ENCODE measurements at places on chromosomes 12 and 14.
A peak's percentile ranks its signal among the peaks of the same experiment; 100 is the strongest.

- peak; percentile 91 for DNase-seq
These were observed 24.3 kb upstream of the EMP1 start for GRCh38 chr12:13171921-13172859.

- no peak for DNase-seq
These were observed 332.5 kb downstream of the RGS6 start for GRCh38 chr14:72264716-72265115.

DNA sequence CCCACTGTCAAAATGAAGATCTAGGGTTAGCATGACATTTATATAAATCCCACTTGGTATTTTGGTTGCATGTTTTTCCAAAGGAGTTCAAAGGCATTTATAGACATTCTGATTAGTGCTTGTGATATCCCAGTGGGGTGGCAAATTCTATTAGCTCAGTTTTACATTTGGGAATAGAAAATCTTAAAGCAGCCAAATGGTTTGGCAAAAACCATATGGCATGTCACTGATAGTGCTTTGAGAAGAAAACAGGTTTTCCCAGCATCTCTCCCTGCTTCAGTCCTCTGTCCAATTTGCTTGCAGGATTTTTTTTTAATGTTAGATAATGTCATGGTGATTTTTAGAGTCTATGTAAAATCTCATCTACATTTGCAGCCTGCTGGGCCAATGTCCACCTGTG, 225.1 kb upstream of the DIO3 start:
- DNase-seq = no peak

- no peak for DNase-seq
These were observed 34.5 kb downstream of the TSPAN11 start for GRCh38 chr12:30961030-30961429.

GRCh38 chr12:123888989-123889388, 83.6 kb downstream of the CCDC92 start:
- no peak for DNase-seq

- peak; percentile 24 for DNase-seq
These were observed 4.2 kb downstream of the PPM1H start for GRCh38 chr12:62930546-62931425.

DNA sequence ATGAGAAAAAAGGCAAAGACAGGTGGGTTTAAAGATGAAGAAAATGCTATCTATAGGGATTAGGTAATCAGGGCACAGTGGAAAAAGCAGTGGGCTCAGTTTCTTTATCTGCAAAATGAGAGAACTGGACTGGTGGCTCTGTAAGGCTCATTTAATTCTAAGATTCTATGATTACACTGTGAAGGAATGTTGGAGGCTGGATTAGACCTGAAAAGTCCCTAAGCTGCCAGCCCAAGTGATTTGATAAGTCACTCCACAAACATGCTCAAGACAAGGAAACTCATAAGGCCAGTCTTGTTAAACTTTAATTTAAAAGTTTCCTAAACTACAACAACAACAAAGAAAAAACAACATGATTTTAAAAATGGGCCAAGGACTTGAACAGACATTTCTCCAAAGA, 75.1 kb downstream of the DCAF5 start:
- peak; percentile 90 for DNase-seq

DNA sequence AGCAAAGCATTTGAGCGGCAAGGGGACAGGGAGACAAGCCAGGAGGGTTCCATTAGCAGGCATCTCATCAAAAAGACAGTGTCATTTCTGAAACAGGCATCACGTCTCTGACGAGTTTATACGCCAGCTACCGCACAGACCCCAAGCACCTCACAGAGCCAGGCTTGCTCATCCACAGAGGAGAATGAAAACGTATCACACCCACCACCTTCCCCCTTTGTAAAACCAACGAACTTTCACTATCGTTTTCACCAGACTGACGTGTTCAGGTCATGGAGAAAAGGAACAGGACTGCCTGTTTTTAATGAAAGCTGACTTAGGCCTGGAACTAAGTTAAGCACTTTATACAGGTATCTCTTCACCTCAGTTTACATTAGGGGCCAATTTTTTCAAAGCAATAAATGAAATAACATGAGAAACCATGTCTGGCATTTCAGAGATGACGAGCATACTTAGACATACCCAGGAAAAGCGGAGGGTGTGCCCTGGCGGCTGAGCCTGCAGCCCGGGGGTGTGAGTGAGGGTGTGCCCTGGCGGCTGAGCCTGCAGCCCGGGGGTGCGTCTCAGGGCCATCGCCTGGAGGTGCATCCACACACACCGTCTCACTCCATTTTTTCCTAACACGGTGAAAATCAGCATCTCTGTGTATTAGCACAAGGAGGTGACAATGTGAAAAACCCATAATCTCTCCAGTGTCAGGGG, 41.9 kb downstream of the STX2 start:
- no peak for DNase-seq

GRCh38 chr12:131131808-131132117, 178.1 kb downstream of the ADGRD1 start:
- DNase-seq = no peak

Measured in epithelial cell of esophagus (primary cell).